Natural killer cell (primary cell): ENCODE measurements at places on chromosomes 2 and 18. TPM values are rescaled to one million over a fixed set of nuclear protein-coding genes. Genes with fewer than 3 reads are reported as not detected.

- no peak for DNase-seq
Measured at GRCh38 chr2:178223806-178224205, 29.5 kb downstream of the OSBPL6 start.

DNA sequence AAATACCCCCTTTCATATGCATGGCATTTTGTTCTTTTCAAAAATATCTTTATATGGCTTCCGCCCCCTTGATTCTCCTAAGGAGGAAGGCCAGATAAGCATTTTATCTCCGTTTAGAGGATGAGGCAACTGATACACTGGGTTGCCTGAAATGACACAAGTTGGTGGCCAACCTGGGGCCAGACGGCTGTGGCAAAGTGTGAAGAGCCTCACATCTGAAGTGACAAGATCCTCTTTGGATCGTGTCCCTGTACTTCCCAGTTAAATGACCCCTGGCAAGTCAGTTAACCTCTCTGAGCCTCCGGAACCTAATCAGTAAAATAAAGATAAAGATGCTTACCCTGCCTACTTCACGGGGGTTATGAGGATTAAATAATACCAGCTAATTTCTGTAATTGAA is 4.6 kb downstream of the SETBP1 start:
- DNase-seq = no peak

GRCh38 chr2:19673213-19673791 is 228.5 kb downstream of the TTC32 start:
- peak; percentile 3 for DNase-seq

GRCh38 chr2:225065882-225066281 is 23.6 kb upstream of the DOCK10 start:
- DNase-seq = no peak

DNA sequence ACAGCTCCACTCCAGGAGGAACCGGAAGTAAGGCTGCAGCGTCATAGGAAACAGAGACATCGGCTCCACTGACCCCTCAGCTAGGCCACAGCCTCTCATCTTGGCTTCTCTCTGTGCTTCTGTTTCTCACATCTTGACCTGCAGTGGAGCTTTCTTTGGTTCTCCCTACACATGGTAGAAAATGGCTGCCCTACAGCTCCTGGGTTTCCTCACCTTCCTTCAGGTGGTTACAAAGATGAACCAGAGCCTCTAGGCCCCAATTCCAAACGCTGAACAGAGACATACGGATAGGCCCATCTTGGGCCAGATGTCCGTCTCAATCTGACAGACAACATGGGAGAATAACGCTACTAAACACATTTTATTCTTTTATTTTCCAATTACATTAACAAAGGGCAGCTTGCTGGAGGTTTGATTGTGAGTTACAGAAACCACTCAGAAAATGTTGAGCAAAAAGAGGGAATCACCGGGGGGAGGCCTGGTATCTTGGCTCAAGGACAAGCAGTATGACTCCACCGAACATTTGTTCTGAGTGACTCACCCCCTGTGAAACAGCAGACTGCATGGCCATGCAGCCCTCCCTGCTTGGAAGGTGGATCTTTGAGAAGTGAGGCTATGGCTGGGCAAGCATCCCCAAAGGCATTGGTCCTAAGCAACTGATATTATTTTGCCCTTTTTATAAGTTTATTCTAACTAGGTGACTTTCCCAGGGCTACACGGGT is 303.5 kb downstream of the CDCA7 start:
- no peak for DNase-seq

DNA sequence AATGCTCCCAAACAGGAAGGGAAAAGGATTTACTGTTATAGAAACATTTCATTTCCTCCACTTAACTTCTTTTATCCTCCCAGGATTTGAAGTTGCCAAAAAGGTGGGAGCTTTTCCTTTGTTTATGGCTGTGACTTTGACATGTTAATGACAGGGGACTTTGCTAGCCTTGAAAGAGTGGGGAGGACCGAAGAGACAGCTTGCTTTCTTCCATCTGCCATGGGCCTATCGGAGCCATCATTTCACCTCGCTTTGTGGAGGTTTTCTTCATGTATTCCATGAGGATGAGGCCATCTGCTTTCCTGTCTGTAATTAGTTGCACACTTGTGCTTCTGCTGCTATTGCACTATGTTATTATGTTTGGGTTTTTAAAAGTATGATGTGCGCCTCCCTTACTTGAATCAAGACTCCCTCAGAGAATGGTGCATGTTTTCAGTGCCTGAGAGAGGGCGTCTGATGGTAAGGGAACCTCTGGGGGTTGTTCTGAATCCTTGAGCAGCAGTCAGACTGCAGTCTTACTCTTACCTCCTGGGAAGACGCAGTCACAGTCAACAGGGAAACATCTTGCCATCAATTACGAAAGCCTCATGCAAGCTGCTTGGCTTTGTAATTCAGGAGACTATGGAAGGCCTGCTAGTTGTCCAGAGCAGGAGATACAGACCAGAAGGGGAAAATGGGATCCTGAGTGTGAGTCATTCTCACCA is 173.3 kb upstream of the MGAT5 start:
- DNase-seq = no peak

DNA sequence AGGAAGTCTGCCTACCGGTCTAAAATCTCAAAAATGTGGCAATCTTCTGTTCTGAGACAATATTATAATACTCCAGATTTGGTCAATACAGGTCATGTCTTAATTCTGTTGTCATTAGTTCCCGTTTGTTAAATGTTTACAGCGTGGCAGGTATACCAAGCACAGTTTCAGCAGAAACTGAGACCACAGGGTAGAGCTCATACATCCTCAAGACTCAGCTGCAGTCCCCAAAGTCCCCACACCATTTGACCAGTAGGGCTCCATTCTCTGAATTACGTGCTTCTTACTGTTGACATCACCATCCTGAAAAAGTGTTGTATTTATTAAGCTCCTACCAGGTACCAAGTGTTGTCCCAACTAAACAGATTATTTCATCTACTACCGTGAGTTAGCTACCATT is 157.1 kb downstream of the MC4R start:
- DNase-seq = no peak

- peak; percentile 79 for DNase-seq
Measured at GRCh38 chr18:36809590-36810381, 19.0 kb downstream of the TPGS2 start.

DNA sequence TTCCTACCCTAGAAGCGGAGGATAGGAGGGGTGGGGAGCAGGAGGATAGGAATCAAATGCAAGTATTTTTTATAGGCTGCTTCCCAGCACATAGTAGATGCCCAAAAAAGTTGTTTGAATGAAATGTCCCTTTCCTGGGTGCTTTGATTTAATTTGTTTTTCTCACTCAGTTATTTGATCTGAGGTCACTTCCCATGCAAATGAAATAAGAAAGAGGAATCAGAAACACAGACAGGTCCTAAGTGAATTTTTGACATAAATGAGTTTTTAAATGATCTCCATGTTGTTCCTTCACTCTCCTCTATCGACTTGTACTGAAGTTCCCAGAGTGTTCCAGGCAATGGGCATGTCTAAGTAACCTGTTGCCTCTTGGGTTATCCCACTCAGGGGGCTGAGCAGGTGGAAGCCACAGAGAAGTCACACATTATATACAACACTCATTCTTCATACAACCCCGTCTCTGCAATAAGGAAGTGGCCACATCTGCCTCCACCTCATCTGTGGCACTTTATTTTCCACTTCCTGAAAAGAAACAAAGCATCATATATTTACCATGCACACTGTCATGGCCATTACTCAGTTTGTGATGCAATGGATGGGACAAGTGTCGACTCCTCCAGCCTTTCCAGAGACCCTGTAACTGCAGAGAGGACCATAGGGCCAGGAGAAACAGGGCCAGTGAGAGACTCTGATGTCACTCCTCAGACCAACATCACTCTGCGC is 81.9 kb upstream of the ZNF397 start:
- peak; percentile 36 for DNase-seq

DNA sequence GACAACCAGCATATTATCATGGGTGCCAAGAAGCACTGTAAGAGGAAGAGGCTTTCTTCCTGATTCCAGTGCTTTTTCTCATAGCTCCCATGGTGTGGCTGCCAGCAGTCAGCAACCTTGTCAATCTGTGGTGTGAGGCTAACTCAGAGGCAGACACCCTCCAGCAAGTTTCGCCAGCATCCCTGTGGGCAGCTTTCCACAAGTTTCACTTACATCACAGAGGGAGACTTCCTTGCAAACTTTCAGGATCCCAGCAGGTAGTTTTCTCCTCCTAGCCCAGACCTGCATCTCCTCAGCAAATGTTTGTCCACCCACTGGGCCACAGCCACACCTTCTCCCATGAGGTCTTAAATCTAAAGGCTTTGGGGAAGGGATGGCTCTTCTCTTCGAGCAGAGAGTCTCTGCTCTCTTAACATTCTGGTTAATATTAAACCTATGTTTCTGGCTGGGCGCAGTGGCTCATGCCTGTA is 9.1 kb downstream of the DNAH7 start:
- no peak for DNase-seq

DNA sequence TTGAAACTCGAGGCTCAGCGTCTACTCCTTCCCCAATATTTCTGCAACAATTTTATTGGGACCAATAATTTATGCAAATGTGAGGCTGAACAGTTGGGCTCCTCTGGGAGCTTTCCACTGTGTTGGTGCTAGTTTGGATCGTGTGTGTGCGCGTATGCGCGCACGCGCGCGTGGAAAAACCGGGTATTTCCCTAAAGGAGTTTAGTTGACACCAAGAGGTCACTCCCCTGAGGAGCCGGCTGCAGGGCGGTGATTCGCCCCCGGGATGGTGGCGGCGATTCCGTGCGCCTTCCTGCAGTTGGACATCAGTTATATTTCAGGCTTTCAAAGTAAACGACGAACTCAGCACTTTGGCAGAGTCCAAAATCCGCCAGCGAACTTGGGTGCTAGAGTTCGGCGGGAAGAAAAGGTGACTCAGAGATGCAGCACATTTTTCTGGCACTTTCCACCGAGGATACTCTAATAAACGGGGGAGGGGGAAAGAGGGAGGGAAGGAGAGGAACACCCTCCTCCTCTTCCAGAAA is 186.5 kb upstream of the FANCL start:
- DNase-seq = no peak

DNA sequence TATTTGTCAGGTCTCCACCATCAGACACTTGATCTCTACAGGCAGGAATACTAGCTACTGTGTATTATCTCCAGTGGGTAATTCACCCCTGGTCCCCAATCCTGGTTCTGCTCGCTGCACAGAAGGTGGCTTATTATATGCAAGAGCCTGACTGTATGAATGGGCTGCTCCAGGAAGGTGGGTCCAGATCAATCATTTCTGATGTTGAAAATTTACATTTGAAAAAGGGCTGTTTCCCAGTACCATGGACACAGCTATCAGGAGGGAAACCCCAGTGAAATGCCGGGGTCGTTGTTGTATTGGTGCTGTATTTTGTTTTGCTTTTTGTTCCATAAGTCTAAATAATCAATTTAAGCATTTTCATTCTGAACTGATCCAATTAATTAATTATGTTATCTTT is 367.6 kb downstream of the RND3 start:
- DNase-seq = no peak

DNA sequence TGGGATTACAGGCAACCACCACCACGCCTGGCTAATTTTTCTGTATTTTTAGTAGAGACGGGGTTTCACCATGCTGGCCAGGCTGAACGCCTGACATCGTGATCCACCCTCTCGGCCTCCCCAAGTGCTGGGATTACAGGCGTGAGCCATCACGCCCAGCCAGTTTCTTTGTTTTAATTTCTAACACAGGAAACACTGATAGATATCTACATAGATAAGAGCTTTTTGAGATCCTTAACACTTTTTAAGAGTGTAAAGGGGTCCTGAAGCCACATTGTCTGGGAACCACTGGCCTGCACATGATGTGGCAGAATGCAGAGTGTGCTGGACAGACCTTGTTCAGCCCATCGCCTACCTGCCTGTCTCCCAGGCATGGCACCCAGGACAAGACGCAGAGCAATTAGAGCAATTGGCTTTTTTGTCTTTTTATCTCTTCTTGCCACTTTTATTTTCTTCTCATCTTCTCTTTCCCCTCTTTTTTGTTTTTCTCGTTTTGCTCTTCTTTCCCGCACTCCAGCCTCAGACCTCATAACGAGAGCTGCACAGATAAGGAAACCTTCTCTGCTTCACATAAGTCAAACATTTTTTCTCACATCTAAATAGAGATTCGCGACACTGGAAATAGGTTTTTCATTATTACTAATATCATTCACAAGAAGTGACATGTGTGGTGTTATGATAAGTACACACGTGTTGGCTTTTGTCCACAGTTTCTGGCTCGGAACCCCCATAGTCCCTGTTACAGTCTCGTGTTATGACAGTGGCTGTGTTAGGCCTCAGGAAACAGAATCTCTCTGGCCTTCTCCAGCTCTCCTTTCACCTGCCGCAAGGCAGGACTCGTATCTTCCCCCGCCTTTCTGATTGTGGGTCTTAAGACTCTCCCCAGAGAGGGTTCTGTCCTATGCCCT is 25.2 kb upstream of the GPR55 start:
- no peak for DNase-seq

- DNase-seq = no peak
Measured at GRCh38 chr2:233852056-233852455, 2.3 kb downstream of the HJURP start.

- no peak for DNase-seq
Measured at GRCh38 chr18:58143386-58143785, 99.4 kb downstream of the NEDD4L start.

- DNase-seq = no peak
Measured at GRCh38 chr2:235168174-235168979, 216.6 kb downstream of the SH3BP4 start.

DNA sequence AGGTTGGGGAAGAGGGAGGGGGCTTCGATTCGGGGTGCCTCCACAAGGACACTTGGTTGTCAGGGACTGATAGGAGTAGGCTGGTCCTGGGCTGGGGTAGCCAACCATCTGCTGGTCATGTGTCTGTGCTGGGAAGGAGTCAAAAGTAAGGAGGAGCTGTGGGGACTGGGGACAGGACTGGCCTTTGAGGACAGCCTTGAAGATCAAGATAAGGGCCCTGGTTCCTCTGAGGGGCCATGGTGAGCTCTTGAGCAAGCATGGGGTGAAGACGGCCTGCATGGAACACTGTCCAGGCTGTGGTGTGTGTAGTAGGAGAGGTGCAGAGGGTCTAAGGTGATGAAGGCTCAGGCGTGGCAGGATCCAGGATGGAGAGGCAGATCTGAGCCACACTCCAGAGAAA is 1.7 kb downstream of the CYP27A1 start:
- no peak for DNase-seq

- DNase-seq = no peak
Measured at GRCh38 chr2:10019602-10020400, 23.5 kb upstream of the KLF11 start.

- no peak for DNase-seq
Measured at GRCh38 chr18:75437979-75438378, 10.5 kb upstream of the SMIM21 start.

GRCh38 chr2:8006626-8007025 is 675.2 kb upstream of the ID2 start:
- DNase-seq = no peak

- DNase-seq = no peak
Measured at GRCh38 chr18:74040008-74040407, 107.6 kb downstream of the FBXO15 start.

- DNase-seq = no peak
Measured at GRCh38 chr2:220240641-220241040, 613.2 kb downstream of the SLC4A3 start.

- DNase-seq = no peak
Measured at GRCh38 chr2:207132019-207132418, 33.7 kb downstream of the KLF7 start.

- peak; percentile 11 for DNase-seq
Measured at GRCh38 chr2:64179582-64180321, 35.5 kb upstream of the PELI1 start.

GRCh38 chr18:3150274-3150673 is 69.5 kb downstream of the MYOM1 start:
- no peak for DNase-seq

The UGT1A4 gene
- total RNA-seq = not detected

The MYO5B gene
- total RNA-seq = 0.33 TPM

The CD226 gene
- 151 TPM for total RNA-seq

The C2orf81 gene
- total RNA-seq = 1.7 TPM

The GULP1 gene
- total RNA-seq = not detected

The ATP9B gene
- total RNA-seq = 78.9 TPM

The ZNF521 gene
- total RNA-seq = 3.5 TPM
